ENCODE measurements at places on chromosomes 7 and 10.

GRCh38 chr10:113590581-113590980 is 37.7 kb downstream of the HABP2 start:
- H3K27me3 ChIP-seq = no peaks in the 10 kb centered on the region
- no peak for DNase-seq
- H3K36me3 ChIP-seq = no peaks in the 10 kb centered on the region

- H3K27me3 ChIP-seq = no peaks in the 10 kb centered on the region
- no peak overlapping the region for H3K27ac ChIP-seq
- DNase-seq = no peak
- H3K4me1 ChIP-seq = no peaks in the 10 kb centered on the region
Observed at GRCh38 chr7:87445897-87446296, 29.6 kb downstream of the ABCB4 start.

DNA sequence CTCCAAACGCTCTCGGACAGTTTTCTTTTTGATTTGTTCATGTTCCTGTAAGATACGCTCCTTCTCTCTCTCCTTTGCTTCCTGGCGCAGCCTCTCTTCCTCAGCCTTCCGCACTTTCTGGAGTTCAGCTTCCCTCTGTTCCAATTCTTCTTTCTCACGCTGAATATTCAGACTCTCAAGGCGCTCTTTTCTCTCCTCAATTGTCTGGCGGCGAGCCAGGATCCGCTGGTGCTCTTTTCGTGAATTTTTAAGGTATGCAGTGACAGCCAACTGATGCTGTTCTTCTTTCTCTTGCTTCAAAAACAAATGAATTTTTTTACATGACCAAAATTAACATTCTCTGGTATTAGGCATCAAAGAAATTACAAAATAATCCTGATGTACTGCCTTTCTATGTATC is 22.6 kb downstream of the EIF3A start:
- H3K4me1 ChIP-seq = peaks cover 3% of the 10 kb centered on the region
- peaks cover 99% of the 10 kb centered on the region for H3K36me3 ChIP-seq
- H3K27ac ChIP-seq = no peak overlapping the region
- no peaks in the 10 kb centered on the region for H3K27me3 ChIP-seq
- DNase-seq = no peak
- no peak overlapping the region for H3K4me3 ChIP-seq

DNA sequence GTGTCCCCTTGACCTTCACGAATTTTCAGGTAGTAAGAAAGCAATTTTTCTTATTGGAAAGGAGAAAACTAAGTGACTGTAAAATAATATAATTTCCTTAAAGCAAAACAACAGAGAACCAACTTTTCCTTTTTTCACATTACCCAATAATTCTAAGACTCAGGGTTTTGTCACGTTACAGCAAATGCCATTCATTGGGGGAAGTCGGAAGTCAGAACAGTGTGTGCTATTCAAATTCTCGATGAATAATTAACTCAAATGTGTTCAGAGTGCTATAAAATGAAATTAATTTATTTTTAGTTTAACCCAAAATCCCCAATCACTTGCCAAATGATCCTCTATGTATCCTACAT is 40.0 kb downstream of the DIP2C start:
- H3K27me3 ChIP-seq = no peaks in the 10 kb centered on the region
- no peak overlapping the region for H3K27ac ChIP-seq
- no peak overlapping the region for H3K4me3 ChIP-seq

- H3K4me3 ChIP-seq = no peak overlapping the region
- no peaks in the 10 kb centered on the region for H3K36me3 ChIP-seq
- H3K27me3 ChIP-seq = no peaks in the 10 kb centered on the region
- no peak for DNase-seq
- no peak overlapping the region for H3K27ac ChIP-seq
- H3K4me1 ChIP-seq = peaks cover 2% of the 10 kb centered on the region
Observed at GRCh38 chr10:99562631-99563030, 29.9 kb downstream of the NKX2-3 start.

- H3K4me3 ChIP-seq = no peak overlapping the region
- no peak overlapping the region for H3K27ac ChIP-seq
- H3K27me3 ChIP-seq = no peaks in the 10 kb centered on the region
- no peaks in the 10 kb centered on the region for H3K4me1 ChIP-seq
- peak; percentile 94 for DNase-seq
Observed at GRCh38 chr7:154794147-154794780, 208.7 kb downstream of the PAXIP1 start.

GRCh38 chr10:7529638-7530037 is 118.8 kb upstream of the SFMBT2 start:
- H3K36me3 ChIP-seq = no peaks in the 10 kb centered on the region
- H3K4me3 ChIP-seq = no peak overlapping the region
- no peak overlapping the region for H3K27ac ChIP-seq

DNA sequence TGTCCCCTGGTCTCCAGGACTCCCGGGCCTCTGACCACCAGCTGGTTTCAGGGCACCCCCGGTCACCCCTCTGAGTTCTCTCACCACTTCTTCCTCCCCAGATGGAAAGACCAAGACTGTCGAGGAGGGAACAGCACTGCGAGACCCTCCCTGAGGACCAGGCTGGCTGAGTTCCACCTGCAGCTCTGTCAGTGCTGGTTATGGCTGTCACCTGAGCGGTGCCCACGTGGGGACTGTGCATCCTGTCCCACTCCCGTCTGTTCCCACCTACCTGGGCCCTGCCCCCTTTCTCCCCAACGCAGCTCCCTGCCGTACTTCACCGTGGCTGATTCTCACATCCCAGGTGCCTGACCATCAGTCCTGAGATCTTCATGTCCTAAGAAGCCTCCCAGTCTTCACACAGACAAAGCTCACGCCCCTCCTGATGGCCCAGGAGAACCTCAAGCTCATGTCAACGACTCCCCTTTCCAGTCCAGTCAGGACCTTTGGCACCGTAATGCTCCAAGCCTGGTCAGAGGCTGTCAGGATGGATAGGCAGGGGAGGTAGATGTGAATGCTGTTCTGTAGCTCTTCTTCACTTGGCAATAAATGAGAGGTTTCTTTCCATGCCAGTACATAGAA is 159.7 kb downstream of the USP6NL start:
- H3K27me3 ChIP-seq = no peaks in the 10 kb centered on the region
- no peaks in the 10 kb centered on the region for H3K4me1 ChIP-seq
- DNase-seq = no peak
- no peaks in the 10 kb centered on the region for H3K36me3 ChIP-seq
- H3K4me3 ChIP-seq = no peak overlapping the region
- no peak overlapping the region for H3K27ac ChIP-seq

DNA sequence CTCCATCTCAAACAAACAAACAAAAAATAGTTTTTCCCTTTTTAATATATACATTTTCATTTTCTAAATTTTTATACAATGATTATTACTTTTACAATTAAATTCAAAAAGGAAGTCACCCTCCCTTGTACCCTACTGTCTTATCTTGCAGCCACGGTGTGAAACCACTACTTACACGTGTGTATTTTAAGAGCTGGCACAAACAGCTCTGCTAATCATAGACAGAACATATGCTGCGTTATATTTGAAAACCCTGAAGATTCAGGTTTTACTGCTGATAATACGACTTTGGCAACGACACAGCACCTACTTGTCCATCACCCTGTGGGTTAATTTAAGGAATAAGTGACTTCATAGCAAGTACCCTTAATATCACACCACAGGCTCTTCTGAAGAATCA is 991 bp downstream of the ANKRD61 start:
- peaks cover 89% of the 10 kb centered on the region for H3K36me3 ChIP-seq
- no peak overlapping the region for H3K27ac ChIP-seq
- no peaks in the 10 kb centered on the region for H3K4me1 ChIP-seq
- H3K27me3 ChIP-seq = no peaks in the 10 kb centered on the region

GRCh38 chr7:74115326-74115725 is 31.7 kb downstream of the LIMK1 start:
- peaks cover 37% of the 10 kb centered on the region for H3K36me3 ChIP-seq
- no peak overlapping the region for H3K4me3 ChIP-seq
- H3K27ac ChIP-seq = no peak overlapping the region

DNA sequence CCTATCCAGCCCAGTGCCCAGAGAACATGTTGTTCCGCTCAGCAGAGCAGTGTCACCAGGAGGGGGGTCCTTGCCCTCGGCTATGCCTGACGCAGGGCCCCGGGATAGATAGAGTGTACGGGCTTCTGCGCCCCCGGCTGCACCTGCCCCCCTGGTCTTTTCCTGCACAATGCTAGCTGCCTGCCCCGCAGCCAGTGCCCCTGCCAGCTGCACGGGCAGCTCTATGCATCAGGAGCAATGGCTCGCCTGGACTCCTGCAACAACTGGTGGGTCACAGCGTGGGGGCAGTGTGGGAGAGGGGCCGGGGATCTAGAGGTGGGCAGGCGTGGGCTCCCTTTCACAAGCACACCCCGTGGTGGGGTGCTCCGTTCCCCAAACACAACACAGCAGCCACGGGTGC is 31.4 kb upstream of the ZNF862 start:
- no peaks in the 10 kb centered on the region for H3K36me3 ChIP-seq
- no peak for DNase-seq
- H3K4me3 ChIP-seq = no peak overlapping the region
- no peaks in the 10 kb centered on the region for H3K27me3 ChIP-seq
- no peak overlapping the region for H3K27ac ChIP-seq

- DNase-seq = no peak
- H3K4me1 ChIP-seq = no peaks in the 10 kb centered on the region
- H3K27ac ChIP-seq = no peak overlapping the region
Observed at GRCh38 chr7:134767520-134768168, 11.8 kb upstream of the CALD1 start.

- H3K4me3 ChIP-seq = no peak overlapping the region
- no peak overlapping the region for H3K27ac ChIP-seq
- H3K27me3 ChIP-seq = no peaks in the 10 kb centered on the region
- peaks cover 36% of the 10 kb centered on the region for H3K36me3 ChIP-seq
- DNase-seq = no peak
Observed at GRCh38 chr10:114151486-114151885, 22.5 kb downstream of the CCDC186 start.

DNA sequence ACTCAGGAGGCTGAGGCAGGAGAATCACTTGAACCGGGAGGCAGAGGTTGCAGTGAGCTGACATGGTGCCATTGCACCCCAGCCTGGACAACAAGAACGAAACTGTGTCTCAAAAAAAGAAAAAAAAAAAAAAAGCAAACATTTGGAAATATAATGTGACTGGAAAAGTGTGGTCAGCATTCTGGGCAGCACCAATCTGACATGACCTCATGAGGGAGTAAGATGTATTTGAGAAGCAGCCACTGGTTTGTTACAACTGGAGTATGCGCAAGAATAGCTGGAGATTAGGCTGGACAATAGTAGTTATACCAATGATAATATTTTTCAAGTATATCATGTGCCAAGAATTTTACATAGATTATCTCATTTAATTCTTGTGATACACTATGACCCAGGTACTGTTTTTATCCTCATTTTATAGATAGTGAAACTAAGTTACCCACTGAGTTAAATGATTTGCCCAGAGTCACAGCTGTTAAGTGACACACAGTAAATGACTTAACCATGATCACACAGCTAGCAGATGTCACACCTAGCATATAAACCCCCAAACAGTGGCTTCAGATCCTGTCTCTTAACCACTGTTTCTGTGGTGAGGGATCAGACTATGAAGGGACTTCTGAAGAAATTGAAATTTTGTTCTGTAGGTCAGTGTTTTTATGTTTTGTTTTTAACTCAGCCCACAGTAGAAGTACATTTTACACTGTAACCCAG is 11.1 kb downstream of the MCU start:
- H3K36me3 ChIP-seq = no peaks in the 10 kb centered on the region
- H3K4me1 ChIP-seq = peaks cover 4% of the 10 kb centered on the region
- no peak overlapping the region for H3K27ac ChIP-seq
- no peak for DNase-seq
- H3K4me3 ChIP-seq = no peak overlapping the region
- H3K27me3 ChIP-seq = no peaks in the 10 kb centered on the region

DNA sequence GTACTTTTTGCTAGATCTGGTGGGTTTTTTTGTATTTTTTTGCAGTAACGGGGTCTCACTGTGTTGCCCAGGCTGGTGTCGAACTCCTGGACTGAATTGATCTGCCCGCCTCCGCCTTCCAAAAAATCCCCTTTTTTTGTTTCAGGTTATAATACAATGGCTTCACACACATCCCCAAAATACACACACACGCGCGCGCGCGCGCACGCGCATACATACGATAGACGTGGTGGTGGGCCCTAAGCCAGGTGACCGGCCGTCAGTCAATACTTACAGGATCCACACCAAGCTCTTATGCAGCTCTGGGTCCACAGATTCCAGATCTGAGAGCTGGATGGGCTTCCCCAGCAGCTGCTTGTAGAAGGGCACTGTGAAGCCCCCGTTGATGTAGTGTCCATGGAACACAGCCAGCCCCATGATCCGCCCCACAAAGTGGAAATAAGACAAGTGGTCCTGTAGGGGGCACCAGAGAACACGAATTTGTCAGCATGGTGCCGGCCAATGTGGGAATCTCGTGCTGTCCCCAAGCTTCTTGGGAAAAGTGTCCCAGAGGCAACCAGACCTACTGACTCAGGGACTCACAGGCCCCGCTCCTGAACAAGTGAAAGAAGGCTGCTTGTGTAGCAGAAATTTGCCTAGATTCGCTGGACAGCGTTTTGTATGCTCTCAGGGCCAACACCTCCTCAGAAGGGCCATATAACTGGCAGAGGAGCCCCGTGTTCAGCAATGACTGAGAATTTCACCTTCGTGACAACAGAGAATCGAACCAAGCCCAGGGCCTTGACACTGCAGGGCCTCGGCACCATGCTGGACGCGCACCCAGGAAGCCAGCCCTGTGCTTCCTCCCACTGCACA is 103.6 kb downstream of the SMURF1 start:
- H3K4me1 ChIP-seq = no peaks in the 10 kb centered on the region
- peak overlapping the region; percentile 26 for H3K27ac ChIP-seq
- peaks cover 90% of the 10 kb centered on the region for H3K36me3 ChIP-seq
- H3K4me3 ChIP-seq = no peak overlapping the region
- no peaks in the 10 kb centered on the region for H3K27me3 ChIP-seq

GRCh38 chr10:28291881-28292297 is 11.0 kb downstream of the MPP7 start:
- H3K4me1 ChIP-seq = no peaks in the 10 kb centered on the region
- H3K27ac ChIP-seq = no peak overlapping the region
- no peak overlapping the region for H3K4me3 ChIP-seq
- no peak for DNase-seq
- no peaks in the 10 kb centered on the region for H3K36me3 ChIP-seq
- H3K27me3 ChIP-seq = peaks cover 68% of the 10 kb centered on the region

DNA sequence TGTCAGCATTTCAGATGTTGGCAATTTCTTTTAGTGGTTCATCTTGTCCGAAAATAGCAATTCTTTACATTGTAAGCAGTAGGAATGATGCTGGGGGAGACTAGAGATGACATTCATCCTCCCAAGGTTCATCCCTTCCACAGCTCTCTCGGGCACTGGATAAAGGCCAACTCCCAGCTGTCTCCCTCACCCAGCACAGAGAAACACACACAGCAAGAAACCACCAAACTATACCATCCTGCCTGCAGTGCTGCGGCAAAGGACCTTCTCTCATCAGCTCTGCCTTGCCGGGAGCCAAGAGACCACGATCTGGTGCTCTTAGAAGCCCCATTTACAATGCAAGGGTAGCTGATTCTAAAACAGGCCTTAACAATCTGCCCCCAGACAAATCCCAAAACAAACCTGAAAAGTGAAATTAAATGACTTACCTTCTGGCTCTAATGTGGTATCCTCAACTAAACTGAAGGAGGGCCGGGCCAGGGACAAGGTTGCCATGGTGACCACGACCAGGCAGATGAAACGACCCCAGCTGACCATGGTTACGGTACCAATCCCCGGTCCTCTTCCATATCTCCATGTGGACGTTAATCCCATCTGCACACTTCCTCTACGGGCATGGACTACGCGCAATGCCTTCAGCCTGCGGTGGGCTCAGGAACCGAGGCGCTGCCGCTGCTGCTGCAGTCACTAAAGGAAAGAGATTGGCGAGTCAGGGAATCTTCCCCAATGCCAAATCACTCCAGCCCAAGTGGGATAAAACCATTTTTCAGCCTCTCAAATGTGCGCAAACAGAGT is 4.8 kb downstream of the FGFR2 start:
- H3K36me3 ChIP-seq = peaks cover 37% of the 10 kb centered on the region
- no peak for DNase-seq
- peaks cover 52% of the 10 kb centered on the region for H3K27me3 ChIP-seq
- peak overlapping the region; percentile 92 for H3K4me3 ChIP-seq
- no peak overlapping the region for H3K27ac ChIP-seq
- H3K4me1 ChIP-seq = peaks cover 8% of the 10 kb centered on the region
